LHCN-M2 (cell line): ENCODE measurements at places on chromosomes 2 and 18.

DNA sequence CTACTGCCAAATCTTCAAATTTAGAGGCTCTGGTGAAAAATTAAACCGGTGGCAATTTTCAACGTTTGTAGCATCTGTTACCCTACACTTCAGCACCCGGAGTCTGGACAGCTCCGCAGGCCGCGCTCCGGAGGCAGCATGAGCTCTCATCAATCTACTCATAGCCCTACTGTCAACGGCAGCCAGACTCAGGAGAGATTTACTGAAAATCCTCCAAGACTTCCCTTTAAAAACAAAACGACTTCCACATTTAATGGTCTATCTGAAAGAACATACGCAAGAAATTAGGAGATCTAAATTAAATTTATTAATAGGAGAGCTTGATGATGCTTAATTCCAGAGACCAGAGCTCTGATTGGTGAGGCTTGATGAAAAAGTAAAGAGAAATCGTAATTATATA is 970 bp upstream of the ADCYAP1 start:
- DNase-seq = peak; percentile 39

- DNase-seq = no peak
Measured at GRCh38 chr18:60049172-60049571, 149.4 kb downstream of the PMAIP1 start.

- DNase-seq = no peak
Measured at GRCh38 chr2:38737925-38738324, 13.2 kb downstream of the SRSF7 start.

DNA sequence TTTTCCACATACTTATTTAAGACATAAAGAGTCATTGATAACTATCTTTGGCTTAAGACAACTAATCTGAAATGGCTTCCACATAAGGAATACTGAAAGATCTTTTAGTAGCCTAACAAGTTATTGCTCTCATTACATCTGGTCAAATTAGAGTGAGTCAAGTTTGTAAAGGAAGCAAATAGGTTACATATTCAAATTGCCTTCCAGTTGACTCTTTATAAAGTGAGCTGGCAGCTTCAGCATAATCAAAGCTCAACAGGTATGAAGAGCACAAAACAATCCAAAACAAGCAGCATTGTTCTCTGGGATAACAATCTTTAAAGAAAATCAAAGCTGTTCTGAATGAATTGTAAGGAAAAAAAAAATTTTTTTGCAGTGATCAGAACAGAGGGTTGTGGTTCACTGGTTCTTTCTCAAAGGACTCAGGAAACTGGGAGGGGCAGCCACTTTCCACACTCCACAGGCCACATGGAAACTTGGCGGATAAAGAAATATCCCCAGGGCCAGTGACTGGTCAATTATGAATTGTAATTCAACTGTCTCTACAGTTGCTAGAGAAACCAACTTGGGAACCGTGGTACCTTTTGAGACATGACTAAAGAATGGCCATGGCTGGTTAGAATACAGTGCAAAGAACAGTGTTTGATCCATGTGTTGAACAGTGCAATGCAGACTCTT is 369.3 kb upstream of the KCNH7 start:
- DNase-seq = peak; percentile 4

DNA sequence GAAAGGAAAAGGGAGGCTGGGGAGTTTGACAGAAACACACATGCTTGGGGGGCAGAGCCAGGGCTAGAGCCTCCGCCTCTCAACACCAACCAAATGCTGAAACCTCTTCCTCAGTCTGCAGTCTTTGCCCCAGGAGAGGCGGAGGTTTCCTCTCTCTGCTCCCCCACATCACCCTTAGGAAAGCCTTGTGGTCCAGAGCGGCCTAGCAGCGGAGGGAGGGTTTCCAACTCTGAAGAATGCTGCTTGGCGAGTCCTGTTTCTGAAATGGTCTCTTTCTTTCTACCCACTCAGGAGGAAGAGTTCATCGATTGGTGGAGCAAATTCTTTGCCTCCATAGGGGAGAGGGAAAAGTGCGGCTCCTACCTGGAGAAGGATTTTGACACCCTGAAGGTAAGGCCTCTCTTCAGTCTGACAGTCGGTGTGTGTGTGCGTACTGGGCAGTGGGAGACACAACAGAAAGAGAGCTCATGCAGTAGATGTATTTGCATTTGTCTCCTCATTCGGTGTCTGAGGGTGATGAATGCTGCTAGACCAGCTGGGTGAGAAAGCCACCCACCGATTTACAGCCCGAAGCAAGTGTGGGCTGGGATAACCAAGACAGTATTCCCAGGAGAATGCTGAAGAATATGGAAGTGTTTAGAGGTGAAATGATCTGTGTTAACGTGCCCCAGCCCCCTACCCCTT is 190.5 kb downstream of the DYSF start:
- no peak for DNase-seq

DNA sequence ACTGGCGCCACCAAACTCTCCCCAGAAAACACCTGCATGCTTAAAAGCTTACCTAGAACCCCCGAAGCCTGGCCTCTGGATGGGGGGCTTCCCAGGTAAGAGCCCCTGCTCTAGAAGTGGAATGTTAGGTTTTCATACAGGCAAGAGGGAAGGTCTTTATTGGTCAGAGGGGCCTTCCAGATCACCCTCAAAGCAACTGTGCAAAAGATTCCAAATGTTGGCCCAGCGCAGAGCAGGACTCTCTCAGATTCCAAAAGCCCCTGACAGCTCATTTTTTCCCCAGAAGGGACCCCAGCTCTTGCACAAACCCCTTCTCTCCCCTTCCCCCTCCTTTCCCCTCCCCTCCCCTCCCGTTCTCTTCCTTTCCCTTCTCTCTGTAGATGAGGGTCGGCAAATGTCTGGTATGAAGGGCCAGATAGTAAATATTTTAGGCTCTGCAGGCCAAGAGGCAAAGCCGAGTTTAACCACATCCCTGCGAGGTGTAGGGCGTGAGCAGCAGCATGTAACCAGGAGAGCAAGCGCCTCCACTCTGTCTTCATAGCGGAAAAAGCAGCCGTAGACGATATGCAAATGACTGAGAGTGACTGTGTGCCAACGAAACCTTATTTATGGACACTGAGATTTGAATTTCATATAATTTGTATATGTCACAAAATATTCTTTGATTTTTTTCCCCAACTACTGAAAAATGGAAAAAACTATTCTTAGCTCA is 116.9 kb downstream of the SMAD7 start:
- peak; percentile 21 for DNase-seq

GRCh38 chr2:9980520-9980919 is 29.0 kb downstream of the GRHL1 start:
- no peak for DNase-seq

DNA sequence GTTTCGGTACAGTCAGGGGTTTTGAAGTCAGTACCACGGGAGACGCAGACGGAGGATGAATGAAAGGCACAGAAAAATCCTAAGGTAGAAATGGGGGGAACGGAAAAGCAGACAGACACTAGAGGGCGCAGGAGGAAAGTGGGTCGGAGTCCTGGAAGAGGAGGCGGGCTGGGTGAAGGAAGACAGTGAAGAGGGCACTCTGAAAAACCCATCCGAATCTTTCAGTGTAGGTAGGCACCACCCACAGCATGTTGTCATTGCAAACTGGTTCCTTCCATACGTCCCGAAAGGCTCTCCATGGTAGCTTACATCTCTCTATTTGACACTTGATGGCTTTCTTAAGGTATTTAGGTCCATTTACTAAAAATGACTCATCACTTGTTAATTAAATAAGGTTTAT is 18.5 kb upstream of the ZNF236 start:
- DNase-seq = peak; percentile 46

GRCh38 chr18:4797002-4797685 is 342.0 kb upstream of the DLGAP1 start:
- no peak for DNase-seq
